ENCODE measurements at places on chromosomes 7 and 10. TPM values are rescaled to one million over a fixed set of nuclear protein-coding genes. Genes with fewer than 3 reads are reported as not detected.
A peak's percentile ranks its signal among the peaks of the same experiment; 100 is the strongest.

- no peak for DNase-seq
Measured at GRCh38 chr7:69599955-69600709, 1.9 kb downstream of the AUTS2 start.

The VGF gene
- polyA plus RNA-seq, result not detected

The KLF14 gene
- polyA plus RNA-seq, result 1.2 TPM

DNA sequence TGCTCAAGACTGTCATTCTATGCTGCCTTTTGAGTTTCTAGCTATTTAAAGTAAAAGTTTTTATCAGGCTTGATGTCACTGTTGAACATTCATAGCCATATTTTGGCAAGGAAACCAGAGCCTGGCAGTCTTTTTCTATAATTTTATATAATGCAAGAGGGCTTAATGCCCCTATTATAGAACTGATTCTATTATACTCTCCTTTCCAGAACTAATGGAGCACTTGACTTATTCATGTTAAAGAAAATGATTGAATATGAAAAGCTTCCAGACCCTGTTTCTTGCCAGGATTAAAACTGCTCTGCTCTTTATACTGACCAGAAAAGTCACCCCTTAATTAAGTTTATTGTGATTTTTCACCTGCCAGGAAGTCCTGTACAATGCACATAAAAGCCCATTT, 337.6 kb upstream of the CHRM2 start:
- DNase-seq, result no peak

The PSD gene
- polyA plus RNA-seq, result 5.0 TPM

The SMARCD3 gene
- polyA plus RNA-seq, result 119 TPM

- DNase-seq, result no peak
Measured at GRCh38 chr7:124912972-124913371, 16.7 kb downstream of the POT1 start.

DNA sequence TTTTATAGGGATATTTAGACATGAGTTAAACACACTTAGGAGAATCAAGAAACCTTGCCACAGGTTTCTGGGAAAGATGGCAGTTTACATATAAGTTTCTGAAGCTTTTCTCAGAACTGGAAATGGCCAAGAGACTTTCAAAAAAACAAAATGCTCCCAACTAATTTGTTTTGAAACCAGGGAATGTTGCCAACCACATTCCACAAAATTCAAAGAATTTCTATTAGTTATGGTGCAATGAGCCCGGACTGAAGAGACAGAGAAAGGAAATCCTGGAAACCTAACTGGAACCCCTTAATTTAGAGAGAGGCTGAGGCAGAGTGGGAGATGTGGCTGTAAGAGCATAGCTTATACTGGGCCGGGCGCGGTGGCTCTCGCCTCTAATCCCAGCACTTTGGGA, 128.5 kb downstream of the PTEN start:
- no peak for DNase-seq

The CDC14C gene
- polyA plus RNA-seq, result not detected

- DNase-seq, result no peak
Measured at GRCh38 chr10:130040817-130041330, 69.8 kb downstream of the C10orf143 start.

The MYL10 gene
- polyA plus RNA-seq, result 16.2 TPM

- DNase-seq, result peak; percentile 52
Measured at GRCh38 chr7:130941322-130942210, 207.6 kb upstream of the KLF14 start.

- DNase-seq, result no peak
Measured at GRCh38 chr10:8513155-8514147, 459.0 kb downstream of the GATA3 start.

The CPA4 gene
- polyA plus RNA-seq, result 1.8 TPM

The CUBN gene
- 2.7 TPM for polyA plus RNA-seq

- DNase-seq, result no peak
Measured at GRCh38 chr7:114293289-114294012, 121.2 kb upstream of the FOXP2 start.

DNA sequence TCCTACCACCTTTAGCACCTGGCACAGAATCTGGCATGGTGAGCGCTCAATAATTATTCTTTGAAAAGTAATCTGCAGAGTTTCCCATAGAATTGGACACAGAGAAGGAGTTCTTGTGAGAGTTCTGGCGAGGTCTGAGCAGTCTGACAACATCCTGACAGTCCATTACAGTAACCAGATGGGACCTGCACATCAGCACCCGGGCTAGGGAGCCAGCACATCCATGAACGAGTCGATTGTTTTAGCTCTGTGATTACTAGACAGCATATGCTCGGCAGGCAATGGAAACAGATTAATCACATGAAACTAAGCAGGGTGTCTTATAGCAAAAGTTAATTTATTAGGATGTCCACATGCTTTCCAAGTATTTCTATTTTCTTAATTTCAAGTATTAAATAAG, 96.7 kb downstream of the SEMA3D start:
- no peak for DNase-seq

Data from muscle of arm (tissue), 14 donors.